Stimulated activated CD8-positive, alpha-beta memory T cell treated with anti-CD3 and anti-CD28 coated beads, Interleukin-7, amount 100 ng/mL, for 1 hour (primary cell): ENCODE measurements at places on chromosomes 1 and 21.

DNA sequence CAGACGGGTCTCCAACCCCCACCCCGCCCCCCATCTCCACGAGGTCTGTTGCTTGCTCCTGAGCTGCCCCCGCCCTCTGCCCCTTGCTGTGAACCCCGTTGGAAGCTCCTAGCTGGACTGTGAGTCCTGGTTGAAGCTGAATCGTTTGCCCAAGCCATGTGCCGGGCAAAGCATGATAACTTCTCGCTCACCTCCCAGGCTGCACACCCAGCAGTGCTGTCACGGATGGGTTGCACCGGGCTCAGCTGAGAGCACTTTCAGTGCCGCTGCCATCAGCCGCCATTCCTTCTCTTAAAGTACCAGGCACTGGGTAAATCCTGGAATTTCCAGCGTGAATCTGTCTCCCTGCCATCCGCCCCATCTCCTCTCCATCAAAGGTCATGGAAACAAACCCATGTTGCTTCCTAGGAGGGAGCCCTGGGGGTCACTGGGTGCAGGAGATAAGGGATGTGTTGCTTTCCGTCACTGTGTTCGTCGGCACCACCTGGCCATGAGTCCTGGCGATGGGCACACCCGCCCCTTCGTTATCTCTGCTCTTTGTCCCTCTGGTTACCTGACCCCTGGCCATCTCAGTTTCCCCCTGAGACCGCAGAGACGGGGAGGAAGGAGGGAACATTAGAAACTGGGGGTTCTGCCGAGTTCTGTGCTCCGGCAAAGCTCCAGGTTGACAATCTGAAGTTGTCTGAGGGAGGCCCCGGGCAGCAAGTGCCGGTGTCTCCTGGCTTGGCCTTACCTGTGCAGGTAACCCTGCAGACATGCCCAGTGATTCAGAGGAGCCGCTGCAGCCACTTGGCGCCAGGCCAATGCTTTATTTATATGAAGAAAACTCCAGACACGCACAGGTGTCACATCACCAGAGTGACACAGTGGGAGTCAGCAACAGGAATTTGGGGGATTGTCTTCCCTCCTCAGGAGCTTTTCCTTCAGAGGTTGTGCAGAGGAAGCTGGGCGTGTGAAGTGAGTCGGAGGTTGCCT lies 2.7 kb downstream of the PDE9A start:
- DNase-seq, result no peak

GRCh38 chr1:211518330-211519289 lies 26.6 kb upstream of the RD3 start:
- no peak for DNase-seq

DNA sequence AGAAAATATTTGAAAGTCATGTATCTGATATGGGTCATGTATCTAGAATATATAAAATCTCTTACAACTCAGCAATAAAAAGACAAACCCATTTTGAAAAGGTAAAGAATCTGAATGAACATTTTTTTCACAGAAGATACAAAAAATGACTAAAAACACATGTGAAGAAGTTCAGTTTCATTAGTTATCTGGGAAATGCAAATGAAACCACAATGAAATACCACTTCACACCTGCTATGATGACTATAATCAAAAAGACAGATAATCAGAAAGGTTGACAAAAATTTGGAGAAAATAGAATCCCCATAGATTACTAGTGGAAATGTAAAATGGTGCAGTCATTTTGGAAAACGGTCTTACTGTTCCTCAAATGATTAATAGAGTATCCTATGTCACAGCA lies 631.0 kb downstream of the MRPL39 start:
- no peak for DNase-seq

GRCh38 chr1:208910161-208910560 lies 666.0 kb upstream of the PLXNA2 start:
- DNase-seq, result no peak

DNA sequence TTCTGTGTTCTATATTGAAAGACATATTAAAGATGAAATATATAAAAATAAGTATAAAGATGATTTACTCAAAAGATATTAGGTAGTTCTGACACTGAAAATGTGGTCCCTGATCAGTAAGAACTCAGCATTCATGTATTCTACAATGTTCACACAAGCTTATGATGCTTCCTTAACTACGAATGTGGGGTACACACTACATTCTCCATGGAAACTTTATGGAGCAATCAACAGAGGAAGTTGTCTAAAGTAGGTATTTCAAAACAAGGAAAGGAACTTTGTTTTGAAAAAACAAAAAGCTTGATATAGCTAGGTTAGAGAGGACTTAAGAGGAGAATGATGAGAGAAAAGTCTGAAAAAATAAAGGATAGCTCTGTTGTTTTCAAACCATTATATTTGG lies 119.7 kb upstream of the RGS18 start:
- no peak for DNase-seq

GRCh38 chr1:225772323-225772768 lies 5.3 kb upstream of the SRP9 start:
- no peak for DNase-seq

DNA sequence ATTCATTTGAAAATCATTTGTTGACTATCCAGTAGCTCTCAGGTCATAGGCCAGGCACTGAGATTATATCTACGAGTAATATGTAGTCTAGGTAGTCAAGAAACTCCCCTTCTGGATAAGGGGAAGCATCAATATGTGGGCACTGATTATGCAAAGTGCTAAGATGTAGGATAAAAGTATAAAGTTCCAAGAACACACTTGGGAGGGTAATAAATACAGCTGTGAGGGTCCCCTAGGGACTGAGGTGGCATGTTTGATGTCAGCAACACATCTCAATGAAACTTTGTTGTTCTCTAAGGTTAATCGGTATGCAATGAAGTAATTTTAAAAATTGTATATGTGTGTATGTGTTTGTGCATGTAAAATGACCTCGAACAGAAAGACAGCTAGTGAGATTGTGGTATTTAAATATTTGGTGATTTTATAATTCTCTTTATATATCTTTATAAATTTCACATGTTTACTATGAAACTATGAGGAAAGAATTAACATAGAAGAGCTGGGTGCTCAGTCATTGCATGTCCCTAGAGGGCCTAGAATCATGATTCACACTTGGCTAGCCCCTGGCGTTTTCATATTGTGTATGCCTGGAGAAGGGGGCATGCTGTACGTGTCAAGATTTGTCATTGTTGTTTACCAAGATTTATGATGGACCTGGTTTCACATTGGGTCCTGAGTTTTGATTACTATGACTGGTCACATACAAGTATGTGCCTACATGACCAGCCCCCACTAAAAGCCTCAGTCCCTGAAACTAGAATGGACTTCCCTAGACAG lies 140.1 kb upstream of the DUSP10 start:
- DNase-seq, result no peak

DNA sequence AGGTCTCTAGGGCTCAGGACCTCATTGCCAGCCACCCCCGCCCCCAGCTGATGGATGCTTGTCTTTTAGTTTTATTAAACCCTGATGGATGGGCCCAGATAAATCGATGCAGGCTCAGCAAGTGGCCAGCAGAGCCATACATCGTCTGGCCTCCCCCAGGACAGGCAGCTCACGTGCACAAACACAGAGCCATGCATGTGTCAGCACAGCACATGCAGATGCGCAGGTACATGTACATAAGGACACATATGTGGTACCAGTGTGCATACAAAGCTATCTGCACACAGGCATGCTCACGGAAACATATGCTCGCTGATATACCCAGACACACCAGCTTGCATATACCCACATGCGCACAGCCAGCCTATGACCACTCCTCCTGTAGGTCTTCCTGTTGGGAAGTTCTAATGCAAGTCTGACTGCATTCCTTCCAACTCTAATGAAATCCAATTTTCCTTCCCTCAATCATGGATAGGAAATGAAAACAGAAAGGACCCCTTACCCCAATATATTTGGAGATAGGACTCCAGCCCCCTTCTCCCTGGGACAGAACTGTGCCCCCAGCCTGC lies 897 bp downstream of the COL16A1 start:
- DNase-seq, result no peak

DNA sequence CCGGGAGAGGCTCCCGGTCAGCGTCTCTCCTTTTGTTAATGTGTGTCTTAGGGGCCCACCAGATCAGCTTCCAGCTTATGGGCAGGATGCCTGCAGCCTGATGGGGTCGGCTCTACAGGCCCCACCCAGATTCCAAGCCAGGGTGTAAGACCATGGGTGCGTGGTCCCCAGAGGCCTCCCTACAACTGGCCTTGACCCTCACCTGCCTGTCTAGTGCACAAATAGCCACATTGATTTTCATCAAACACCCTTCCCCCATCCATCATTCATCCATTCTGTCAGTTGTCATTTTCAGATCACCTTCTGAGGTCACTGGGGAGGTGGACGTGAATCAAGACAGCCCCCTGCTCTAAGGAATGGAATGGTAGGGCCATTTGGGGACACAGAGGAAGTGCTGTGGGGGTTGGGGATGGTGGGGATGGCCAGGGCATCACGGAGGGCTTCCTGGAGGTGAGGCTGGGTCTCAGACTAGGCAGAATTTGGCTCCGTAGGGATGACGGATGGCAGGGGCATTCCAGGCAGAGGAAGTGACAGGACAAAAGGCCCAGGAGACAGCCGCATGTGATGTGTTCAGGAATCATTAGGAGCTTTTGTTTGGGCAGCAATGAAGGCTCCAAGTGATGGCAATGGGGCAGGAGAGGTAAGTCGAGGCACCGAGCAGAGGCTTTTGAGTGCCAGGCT lies 118.8 kb downstream of the EPHB2 start:
- DNase-seq, result no peak

GRCh38 chr1:234825498-234826165 lies 215.7 kb upstream of the IRF2BP2 start:
- DNase-seq, result no peak

GRCh38 chr21:41602531-41602930 lies 94.6 kb upstream of the TMPRSS2 start:
- DNase-seq, result no peak

DNA sequence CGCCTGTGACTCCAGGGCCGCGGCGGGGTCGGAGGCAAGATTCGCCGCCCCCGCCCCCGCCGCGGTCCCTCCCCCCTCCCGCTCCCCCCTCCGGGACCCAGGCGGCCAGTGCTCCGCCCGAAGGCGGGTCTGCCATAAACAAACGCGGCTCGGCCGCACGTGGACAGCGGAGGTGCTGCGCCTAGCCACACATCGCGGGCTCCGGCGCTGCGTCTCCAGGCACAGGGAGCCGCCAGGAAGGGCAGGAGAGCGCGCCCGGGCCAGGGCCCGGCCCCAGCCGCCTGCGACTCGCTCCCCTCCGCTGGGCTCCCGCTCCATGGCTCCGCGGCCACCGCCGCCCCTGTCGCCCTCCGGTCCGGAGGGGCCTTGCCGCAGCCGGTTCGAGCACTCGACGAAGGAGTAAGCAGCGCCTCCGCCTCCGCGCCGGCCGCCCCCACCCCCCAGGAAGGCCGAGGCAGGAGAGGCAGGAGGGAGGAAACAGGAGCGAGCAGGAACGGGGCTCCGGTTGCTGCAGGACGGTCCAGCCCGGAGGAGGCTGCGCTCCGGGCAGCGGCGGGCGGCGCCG lies at the start of gene SIM2:
Gene SIM2 (plus strand): TSS at position 135 of the 565 bp plus-strand sequence. CDS start 632 bp downstream, outside the sequence.
- DNase-seq, result no peak

DNA sequence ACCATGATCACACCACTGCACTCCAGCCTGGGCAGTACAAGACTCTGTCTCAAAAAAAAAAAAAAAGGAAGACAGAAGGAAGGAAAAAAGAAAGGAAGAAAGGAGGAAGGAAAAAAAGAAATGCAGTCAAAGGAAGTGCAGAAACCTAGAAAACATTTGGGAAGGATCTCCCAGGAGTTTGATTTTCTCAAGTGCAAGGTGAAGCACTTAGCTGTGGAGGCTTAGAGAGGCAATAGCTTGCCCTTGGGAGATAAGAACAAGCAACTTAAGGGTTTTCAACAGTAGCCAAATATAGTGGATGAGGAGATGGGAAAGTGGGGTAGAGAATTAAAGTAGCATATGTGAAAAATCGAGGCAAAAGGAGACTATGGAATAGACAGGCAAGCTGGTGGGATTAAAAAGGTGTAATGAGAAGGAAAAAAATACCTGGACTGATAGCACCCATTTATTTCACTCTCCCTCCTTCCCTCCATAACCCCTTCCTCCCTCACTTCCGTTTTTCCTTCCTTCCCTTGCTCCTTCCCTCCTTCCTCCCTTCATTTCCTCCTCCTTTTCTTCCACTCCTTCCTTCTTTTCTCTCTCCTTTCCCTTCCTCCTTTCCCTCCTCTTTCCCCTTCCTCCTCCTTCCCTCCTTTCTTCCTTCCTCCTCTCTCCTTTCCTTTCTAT lies 6.8 kb upstream of the FAM89A start:
- no peak for DNase-seq

GRCh38 chr1:200364091-200364759 lies 45.6 kb downstream of the ZNF281 start:
- no peak for DNase-seq

DNA sequence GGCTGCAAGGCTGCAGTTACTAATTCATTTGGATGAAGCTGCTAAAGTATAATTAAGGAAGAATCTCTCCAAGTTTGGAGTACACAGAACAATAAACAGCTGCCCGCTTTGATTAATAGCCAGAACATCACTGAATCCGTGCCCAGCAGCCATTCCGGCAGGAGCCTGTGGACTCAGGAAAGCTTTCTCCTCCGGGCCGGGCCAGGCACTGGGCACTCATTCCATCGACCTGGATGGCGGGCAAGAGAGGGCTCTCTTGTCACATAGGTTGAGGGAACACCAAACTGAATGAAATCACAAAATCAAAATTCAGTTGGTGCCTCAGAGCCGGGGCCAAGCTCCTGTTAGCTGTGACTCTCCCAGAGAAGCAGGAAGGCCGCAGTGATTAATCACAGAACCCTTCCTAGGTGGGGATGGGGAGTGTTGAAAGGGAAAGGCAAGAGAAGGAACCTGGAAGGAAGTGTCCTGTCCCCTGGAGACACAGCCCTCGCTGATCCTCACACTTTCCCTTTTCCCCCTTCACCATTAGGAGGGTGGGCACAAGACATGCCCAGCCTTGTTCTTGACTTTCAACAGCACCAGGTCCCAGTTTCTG lies 306.7 kb downstream of the NPHP4 start:
- DNase-seq, result no peak

DNA sequence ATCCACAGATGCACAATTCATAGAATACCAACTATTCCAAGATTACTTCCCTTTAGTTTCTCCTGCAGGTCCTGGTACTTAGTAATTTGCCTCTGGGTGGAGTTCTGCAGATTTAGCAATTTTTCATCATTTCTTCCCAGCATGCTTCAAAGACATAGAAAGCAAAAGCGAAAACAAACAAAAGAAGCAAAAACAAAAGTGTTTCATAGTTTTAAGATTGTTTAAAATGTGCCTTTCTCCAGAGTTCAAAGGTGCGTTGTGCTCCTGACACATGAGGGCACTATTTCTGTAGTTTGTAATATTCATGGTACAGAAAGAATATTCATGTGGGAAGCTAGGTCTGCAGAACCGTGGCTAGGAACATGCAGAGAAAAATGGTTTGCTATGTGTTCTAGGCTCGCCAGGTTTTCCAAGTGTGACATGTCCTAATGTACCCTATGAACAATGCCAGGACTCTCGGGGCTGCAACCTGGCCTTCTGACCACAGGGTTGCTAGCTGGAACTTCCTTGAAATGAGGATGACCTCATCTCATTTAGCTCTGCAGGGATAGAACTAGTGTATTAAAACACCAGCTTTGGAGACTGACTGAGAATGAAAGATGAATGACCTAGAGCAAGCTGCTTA lies 30.0 kb upstream of the RCSD1 start:
- no peak for DNase-seq

GRCh38 chr1:61708953-61709907 lies 15.7 kb downstream of the TM2D1 start:
- no peak for DNase-seq

GRCh38 chr1:85850238-85850637 lies 142.0 kb upstream of the ZNHIT6 start:
- DNase-seq, result no peak
